ENCODE measurements at places on chromosomes 6 and 20.

- no peak for DNase-seq
These were observed 34.7 kb downstream of the SLC35B3 start for GRCh38 chr6:8400663-8401062.

DNA sequence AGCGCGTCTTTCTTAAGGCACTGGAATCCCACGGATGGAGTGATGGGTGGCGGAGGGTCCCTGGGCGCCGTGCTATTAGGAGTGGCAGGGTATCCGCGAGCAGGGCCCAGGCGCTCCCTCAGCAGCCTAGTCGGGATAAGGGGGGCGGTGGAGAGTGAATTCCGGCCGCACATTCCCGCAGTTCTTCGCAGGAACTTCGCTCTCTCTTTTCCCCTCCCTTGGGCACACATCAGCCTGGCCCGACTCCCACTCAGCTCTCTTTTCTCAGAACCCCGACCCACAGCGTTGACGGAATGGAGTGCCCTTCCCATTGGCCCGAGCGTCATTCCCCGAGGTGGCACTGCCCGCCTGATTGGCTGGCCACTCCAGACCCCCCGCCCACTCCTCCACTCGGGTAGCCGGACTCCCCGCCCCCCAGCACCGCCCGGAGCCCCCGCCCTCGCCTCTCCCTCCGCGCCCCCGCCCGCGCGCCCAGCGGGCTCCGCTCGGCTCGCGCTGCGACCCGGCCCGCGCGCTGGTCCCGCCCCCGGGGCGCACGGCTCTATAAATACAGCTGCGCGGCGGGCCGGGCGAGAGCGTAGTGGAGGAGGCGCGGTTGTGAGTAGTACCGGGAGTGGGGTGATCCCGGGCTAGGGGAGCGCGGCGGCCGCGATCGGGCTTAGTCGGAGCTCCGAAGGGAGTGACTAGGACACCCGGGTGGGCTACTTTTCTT lies at the start of gene ID4:
Gene ID4, plus strand, starts transcription at position 572 of the 712 bp plus-strand sequence. CDS start 385 bp downstream, outside the sequence.
- peak; percentile 99 for DNase-seq

DNA sequence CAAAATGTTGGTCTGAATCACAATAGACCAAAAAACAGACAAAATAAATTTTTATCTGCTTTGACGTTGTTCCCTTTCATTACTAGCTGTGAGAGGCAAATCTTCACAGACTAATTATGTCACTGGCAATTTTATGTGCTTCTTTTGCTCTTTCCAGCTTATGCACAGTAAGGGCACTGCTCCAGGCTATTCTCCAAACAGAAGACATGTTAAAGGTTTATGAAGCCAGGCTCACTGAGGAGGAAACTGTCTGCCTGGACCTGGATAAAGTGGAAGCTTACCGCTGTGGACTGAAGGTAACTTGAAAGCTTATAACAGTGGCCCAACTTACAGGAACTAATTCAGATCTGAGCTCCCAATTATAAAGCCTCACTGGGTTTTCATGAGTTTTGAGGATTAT lies 15.5 kb upstream of the SNRNP48 start:
- peak; percentile 3 for DNase-seq

GRCh38 chr6:90045535-90045934 lies 151.3 kb downstream of the GJA10 start:
- no peak for DNase-seq

DNA sequence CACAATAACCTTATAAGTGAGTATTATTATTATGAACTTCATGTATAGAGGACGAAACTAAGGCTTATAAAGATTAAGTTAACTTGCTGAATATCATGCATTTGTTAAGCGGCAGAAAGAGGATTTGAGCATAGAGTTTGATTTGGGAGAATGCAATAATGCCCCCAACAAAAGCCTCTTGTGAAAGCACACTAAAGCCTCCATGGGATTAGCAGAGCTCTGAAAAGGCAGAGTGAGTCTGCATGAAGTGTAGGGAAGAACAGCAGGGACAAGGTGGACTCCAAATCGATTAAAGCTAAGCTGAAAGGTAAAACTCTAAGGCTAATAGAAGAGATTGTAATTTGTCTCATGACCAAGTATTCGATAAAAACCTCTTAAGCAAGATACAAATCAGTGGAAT lies 100.3 kb downstream of the SH3BGRL2 start:
- no peak for DNase-seq

DNA sequence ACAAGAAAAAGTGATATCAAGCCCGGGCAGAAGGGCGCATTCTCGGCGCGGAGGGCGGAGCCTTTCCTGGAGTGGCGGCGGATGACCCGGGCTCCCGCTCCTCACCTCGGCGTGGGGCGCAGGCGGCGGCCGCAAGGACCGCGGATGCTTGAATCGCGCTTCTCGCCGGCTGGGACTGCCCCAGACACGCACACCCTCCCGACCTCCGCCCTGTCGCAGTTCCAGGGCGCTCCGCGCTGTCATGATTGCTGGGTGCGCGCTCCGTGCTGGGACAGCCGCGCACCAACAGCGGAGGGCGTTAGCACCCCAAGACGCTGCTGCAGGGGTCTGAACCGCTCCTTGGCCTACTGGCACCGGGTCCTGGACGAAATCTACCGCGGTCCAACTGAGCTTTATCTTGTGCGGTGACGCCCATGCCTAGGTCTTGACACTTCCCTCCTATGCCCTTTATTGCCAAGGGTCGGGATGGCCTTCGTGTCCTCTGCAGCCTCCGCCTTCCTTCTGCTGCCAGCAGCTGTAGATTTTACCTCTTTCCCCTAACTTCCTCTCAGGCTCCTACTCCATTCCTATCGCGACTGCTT lies 43.3 kb downstream of the IRAK1BP1 start:
- DNase-seq: peak; percentile 50

GRCh38 chr6:12327391-12327790 lies 37.2 kb downstream of the EDN1 start:
- DNase-seq: peak; percentile 83

DNA sequence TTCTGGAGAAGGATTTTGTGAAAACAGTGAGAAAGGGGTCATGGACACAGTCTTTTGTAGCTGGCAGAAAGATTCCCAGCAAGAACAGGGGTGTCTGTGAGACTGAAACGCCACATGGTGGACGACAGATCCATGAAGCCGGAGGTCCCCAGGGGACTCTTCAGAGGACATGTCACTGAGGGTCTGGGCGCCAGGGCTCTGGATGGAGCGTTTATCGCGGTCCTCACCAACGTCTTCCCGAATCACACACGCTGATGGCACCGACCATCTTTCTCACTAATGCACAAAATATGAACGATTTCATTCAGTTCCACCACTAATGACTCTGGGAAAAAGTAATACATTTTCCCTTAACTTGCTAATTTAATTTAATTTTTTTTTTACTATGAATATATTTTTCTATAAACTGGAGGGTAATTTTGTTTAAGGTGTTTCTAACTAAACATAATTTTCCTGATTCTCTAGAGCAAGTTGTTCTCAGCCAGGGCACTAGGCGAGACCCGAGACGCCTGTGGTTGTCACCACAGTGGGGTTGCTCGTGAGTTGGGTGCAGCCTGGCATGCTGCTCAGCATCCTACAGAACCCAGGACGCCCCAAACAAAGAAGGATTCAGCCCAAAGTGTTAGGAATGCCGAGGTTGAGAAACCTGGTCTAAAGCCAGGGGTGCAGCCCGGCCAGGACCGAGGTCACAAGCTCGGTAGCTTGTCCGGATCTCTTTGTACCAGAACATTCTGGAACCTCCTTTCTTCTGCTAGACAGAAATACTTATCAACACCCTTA lies 306.2 kb downstream of the TAF4 start:
- DNase-seq: no peak

GRCh38 chr20:57938158-57939108 lies 228.6 kb upstream of the PMEPA1 start:
- DNase-seq: no peak
